ENCODE measurements at places on chromosomes 7 and 10.

- DNase-seq, result no peak
Observed at GRCh38 chr7:121026577-121027111, 38.1 kb downstream of the CPED1 start.

DNA sequence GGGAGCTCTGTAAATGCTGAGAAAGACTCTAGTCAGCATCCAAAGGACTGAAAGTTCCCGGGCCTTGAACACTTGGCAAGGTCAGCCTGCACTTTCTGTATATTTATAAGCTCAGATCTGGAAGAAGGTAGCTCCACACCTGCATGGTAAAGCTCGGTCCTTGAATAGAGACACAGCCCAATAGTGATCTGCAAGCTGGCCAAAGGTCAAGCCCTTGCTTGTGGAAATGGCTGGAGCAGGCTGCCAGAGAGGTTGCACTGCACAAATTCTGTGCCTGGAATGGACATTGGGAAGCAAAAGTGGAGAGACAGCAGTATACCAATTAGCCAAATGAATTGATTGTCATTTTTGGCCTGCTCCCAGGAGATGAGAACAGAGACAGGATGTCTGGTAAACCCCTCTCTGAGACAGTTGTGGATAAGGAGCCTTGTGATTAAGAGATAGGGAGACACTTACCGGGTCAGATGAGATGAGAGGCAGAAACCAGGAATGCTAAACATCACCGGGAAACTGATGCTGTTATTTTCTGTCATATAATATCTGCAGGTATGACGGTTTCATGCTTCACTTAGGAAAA, 8.0 kb upstream of the FRA10AC1 start:
- DNase-seq, result no peak

- DNase-seq, result no peak
Observed at GRCh38 chr10:80971461-80971860, 433.8 kb downstream of the SH2D4B start.

- no peak for DNase-seq
Observed at GRCh38 chr7:84354866-84355265, 160.3 kb upstream of the SEMA3A start.

- DNase-seq, result no peak
Observed at GRCh38 chr7:148824864-148825263, 59.2 kb downstream of the EZH2 start.

DNA sequence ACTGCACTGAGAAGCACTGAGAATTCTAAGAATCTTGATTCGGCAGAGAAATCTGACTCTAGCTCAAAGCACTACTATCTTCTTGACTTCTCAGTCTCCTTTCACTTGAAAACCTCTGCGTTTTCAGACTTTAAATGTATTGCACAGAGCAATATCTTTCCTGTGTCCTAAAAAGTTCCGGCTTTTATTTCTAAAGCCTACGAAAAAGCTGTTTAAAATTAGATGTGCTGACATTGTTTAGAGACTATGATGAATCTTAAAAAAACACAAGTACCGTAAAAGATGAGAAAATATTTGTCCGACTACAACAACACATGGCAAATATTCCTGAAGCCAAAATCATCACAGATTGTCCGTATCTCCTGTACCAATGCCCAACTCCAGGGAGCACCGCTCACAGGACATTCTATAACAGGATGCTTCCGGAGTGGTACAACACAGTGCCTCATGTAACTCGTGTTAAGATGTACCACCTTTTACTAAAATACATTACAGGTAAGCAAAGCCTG, 136.9 kb downstream of the CUBN start:
- no peak for DNase-seq

GRCh38 chr7:50415844-50416364, 34.2 kb downstream of the FIGNL1 start:
- DNase-seq, result no peak

- no peak for DNase-seq
Observed at GRCh38 chr7:22430457-22430856, 69.5 kb downstream of the STEAP1B start.

DNA sequence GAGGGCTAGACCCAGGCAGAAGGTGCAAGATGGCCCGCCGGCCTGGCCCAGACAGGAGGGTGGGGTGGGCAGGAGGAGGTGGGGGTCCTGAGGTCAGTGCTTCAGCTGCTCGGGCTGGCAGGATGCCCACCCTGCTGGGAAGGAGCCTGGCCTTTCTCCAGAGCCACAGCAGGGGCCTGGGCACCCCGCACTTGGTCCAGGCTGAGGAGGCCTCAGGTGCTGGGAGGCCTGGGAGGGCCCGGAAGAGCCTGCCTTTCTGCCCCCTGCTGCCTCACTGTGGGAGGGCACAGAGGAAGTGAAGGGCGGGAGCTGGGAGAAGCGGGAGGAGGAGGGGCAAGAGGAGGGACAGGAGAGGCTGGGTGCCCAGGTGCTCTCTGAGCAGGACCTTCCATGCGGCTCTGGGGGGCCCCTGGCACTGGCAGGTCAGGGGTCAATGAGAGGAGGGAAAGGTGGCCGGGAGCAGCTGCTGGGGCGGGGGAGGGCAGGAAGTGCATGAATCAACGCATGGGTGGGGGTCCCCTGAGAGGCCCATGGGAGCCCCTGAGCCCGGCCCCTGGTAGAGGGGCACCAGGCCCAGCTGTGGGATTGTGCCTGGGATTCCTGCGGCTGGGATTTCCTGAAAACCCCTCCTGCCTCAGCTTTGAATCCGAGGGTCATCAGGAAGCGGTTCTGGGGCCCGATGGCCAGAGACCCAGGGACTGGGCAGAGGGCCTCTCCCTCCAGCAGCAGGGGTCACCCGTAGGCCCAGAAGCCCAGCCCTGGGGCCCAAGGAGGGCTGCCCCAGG, 49.9 kb downstream of the PWWP2B start:
- peak; percentile 64 for DNase-seq

DNA sequence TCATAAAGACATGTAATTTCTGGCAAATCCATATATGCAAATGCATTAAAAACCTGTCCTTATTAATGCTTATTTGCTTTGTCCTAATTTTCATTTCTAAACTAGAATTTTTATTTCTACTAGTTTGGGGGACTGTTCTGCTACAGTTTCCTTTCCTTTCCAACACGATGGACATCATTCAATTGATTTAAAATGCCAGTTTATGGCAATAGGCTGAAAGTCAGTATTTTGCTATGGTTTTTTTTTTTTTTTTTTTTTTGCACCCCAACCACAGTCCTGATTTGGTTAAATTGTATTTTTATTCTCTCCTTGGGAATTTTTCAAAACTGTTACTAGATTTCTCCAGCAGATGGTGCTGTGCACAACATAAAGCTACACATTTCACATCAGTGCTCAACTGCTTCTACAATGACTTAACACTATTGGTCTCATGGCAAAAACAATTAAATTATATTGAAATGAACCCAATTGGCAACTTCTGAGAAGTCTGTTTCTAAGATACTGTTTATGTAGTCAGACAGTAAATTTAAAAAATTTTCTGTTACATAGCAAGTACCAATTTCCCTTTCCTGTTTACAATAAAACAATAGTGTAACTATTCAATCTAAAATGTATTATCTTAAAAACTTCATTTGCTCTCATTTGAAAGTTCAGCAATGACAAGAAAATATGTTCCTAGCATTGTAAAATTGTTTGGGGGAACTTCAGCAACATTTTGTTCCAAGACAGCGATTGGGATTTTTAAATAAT, 193.8 kb upstream of the CCDC6 start:
- DNase-seq, result no peak

DNA sequence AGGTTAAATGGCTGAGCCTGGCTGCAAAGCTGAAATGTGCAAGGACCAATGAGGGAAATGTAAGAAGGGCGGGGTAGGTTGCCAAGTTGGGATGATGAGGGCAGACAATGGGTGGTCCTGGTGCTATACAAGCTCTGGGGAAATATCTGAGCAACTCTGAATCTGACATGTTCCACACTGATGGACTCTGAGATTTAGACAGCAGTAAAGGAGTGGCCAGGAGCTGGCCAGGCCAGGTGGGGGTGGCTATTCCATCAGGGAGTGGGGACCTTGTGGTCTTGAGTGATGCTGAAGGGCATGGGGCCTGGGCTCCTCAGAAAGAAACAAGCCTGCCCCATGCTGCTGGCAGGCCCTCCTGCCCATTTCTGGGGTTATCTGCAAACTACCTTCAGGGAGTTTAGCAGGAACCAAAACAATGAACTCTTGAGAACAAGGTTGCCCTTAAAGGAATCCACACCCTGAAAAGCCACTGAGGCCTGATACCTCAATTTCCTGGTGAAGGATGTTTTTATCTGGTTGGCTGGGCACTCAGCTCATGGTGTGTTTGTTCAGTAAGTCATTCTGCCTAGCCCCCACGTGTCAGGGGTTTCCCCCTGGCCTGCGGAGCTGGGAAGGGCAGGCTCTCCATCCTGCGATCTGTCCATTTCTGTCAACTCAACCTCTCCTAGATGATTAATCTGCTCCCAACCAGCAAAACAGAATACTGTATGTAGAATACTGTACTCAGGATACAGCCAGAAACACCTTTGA, 143.3 kb upstream of the TNS3 start:
- DNase-seq, result no peak

DNA sequence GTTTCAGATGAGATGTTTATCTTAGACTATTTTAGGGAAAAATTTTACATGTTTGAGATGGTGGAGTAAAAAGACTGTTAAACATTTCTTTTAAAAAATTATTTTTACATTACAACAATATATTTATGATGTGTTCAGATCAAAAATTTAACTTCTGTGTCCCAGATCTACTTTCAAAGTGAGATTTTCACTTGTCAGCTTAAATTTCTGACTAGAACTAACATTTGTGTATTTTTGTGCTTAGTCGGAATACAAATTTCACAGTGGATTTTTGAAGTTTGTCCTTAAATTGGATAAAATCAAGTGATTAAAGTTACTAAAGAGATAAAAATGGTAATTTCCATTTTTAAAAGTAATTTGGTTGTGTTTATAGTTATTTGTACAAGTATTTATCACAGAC, 24.9 kb downstream of the TMEM106B start:
- no peak for DNase-seq

DNA sequence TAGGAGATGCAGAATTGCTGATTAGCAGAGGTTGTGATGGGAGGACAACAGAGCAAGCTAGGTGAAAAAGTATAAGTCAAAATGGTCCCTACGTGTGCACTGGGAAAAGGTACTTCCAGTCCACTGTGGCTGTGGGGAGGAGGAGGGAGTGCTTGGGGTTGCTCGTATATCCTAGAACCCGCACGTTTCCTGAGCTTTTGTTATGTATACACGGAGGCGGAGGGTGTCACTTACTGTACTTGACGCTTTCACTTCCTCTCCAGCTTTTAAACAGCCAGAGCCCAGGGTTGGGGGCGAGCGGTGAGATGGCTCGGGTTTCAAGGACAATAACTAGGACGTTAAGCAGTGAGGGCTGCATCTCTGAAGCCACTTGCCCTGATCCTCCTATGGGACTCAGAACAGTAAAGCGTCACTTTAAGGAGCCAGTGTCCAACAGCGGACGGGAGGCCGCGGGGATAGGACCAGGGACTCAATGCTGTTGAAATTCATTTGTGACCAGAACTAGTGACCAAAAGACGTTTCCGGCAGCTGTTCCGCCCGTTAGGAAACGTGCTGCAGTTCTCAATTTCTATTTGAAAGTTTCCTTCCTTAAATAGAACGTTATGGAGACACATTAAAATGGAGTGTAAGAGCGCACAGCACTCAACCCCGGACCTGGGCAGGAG, 985 bp upstream of the ETV1 start:
- peak; percentile 12 for DNase-seq

- no peak for DNase-seq
Observed at GRCh38 chr7:155753446-155753965, 58.8 kb downstream of the SHH start.

DNA sequence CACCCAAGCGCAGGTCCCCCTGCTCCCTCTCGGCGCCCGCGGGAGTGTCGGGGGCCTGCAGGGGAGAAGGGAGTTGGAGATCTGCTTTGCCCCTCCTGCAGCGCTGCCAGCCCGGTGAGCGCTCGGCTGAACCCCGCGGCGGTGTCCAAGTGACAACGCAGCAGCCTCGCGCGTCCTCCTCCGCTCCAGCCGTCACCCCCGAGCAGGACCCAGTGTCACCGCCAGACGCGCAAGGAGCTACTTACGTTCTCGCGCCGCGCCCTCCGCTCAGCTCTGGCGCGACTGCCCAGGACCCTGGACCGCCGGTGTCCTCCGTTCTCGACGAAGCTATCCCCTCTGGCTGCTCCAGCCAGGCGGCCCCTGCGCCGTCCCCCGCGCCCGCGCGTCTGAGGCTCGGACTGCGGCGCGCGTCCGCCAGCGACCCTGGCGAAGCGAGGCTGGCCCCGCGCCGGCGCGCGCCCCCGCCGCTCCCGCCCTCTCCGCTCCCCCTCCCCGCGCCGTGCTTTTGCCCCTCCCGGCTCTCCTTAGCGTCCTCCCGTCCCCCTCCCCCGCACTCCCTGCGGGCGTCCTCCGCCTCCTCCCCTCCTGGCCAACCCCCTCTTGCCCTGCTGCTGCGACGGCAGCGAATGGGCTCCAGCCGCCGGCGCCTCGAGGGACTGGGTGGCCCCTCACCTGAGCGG, at the start of gene NRCAM:
NRCAM (minus strand) TSS at position 439 of the 680 bp plus-strand sequence. CDS start 216,372 bp downstream, outside the sequence.
- DNase-seq, result no peak

DNA sequence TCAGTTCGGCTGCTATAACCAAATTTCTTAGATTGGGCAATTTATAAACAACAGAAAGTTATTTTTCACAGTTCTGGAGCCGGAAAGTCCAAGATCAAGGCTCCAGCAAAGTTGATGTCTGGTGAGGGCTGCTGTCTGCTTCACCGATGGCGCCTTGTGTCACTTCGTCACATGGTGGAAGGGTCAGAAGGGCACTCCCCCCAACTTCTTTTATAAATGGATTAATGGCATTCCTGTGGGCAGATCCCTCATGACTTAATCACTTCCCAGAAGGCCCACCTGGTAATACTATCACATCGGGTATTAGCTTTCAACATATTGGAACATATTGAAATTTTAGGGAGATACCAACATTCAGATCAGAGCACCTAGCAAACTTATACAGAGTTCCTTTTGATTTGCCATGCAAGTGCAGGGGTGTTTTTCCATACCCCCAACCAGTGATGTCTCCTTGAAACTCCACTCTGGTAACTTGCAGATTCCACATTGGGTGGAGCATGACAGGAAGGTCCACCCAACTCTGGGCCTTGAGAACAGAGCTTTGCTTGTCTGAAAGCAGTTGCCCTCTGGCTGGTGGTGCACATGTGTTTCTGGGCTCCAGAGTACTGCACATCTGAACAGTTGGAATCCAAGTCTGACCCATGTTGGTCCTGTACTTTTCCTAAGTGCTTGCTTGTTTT, 85.1 kb upstream of the KMT2E start:
- DNase-seq, result no peak
